ENCODE measurements at places on chromosomes 7 and 10.

- no peak for DNase-seq
Measured at GRCh38 chr7:124085179-124085578, 52.3 kb upstream of the TMEM229A start.

DNA sequence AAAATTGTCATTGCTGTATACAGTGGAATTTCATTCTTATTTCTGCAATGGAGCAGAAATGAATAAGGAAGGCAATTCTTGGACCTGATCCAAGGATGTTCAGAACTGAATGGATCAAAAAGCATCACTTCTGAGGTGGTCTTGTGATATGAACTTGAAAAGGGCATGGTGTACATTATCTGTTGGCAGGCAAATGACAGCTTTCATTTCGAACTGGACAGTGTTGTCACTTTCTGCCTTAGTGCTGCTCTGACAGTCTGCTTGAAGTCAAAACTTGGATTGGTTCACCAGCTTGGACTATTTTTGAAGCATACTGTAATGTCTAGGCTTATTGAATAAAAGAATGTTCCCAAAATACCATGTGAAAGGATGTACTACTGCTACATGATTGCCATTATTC lies 52.0 kb downstream of the VCL start:
- no peak for DNase-seq

GRCh38 chr10:93272884-93273675 lies 199.4 kb downstream of the CYP26A1 start:
- no peak for DNase-seq

GRCh38 chr10:88385601-88386203 lies 197.4 kb downstream of the RNLS start:
- peak; percentile 19 for DNase-seq

- DNase-seq = no peak
Measured at GRCh38 chr10:42960991-42961795, 115.7 kb upstream of the RET start.

DNA sequence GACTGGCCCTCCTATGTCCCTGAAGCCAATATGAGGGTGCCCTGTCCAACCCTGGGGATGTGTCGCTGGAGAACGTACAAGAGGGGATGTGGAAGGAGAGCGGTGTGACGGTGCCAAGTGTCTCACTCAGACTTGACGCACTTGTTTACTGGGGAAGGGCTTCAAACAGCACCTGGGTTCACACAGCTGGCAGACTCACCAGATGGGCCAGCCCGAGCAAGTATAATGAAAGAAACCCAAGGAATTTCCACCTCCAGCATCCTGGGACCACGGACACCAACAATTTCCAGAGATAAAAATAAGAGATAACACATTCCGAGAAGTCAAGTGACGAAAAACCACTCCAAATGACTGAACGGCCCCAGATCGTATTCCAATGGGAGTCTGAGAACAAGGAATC lies 5.3 kb downstream of the ATP5MF start:
- no peak for DNase-seq

GRCh38 chr7:54565432-54565831 lies 23.3 kb downstream of the VSTM2A start:
- no peak for DNase-seq

GRCh38 chr10:109963439-109963838 lies 40.1 kb upstream of the XPNPEP1 start:
- no peak for DNase-seq

- DNase-seq = no peak
Measured at GRCh38 chr10:70791386-70792039, 6.3 kb upstream of the TBATA start.

GRCh38 chr10:118332948-118333710 lies 9.0 kb downstream of the FAM204A start:
- no peak for DNase-seq

DNA sequence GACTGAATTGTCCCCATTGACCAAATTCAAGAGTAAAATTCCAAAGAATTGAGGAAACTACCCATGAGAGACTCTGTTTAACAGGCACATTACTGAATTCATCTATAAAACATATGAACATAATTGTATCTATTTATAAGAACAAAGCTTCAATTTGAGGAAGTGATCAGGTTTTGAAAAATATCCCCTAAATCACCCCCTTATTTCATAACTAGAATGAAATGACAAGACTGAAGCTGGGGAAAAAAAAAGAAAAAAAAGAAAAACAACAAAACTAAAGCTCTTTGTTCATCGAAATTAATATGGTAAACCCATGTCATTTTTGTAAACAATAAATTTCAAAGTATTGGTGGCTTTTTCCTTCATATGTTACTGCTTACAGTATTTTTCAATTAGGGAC lies 184.9 kb upstream of the SEMA3A start:
- no peak for DNase-seq

DNA sequence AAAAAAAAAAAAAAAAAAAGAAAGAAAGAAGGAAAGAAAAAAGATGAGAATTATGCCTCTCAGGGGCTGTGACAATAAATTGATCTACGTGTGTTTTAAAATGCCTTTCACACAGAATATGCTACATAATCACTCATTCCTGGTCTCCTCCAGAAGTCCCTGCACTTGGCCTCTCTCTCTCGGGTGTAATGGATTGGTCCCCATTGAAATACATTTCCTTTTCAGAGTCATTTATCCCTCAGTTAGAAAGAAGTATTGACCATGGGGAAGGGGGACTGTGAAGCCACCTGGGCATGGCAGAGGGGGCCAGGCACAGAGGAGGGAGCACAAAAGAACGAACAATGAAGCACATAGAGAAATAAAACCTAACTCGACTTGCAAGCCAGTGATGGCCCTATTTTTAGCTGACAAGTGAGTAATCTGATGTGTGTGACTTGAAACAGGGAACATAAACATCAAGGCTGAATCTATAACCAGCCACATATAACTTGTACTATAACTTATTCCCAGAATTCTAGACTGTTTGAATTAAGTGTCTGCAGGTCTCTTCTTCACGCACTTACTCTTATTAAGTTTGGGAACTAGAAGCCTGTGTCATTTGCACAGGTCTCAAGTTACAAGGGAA lies 490.8 kb downstream of the KCNMA1 start:
- no peak for DNase-seq

- DNase-seq = no peak
Measured at GRCh38 chr7:107993891-107994291, 9.1 kb downstream of the LAMB1 start.

DNA sequence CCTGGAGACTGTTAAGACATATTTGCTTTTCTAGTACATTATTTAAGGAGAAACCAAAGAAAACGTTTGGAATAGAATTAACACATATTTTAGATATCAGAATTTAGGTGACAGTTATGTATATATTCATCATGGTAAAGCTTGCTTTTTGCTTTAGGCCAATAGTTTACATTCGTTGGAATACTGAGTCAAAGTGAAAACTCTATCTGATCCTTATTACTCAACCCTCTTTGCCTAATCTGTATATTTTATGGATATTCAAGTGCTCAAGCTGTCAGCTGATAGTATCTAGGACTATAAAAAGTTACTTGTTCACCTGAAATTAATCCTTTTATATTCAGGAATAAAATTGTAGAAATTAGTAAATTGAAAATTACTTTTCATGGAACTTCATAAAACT lies 61.1 kb downstream of the VPS50 start:
- no peak for DNase-seq

DNA sequence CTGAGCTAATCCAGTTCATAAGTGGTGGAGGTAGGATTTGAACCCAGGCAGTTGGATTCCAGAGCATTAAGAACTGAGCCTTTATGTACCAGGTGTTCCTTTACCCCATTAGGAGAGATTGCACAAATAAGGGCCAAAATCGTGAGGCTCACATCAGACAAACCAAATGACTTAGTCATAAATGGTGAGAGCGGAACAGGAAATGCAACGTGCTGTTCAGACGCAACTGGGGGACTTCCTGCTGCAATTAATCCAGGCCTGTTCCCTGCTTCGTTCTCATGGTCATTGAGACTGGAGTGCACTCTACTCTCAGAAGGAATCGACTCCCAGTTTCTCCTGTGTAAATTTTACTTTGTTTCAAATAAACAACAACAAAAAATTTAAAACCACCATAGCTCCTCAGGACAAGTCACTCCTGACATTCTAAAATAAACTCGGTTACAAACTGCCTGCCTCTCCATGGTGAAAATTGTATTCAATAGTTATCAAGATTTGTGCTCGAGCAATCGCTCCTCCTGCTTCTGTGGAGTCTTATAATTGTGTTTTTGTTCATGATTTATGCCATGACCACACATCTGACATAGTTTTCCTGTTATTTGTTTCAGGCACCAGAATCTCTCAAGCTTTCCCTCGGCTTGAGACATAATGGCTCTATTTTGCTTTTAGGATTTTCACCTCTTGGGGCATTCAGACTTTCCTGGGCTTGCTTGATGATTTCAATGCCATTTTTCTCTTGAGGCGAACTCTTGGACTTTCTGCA lies 115.3 kb upstream of the BMPER start:
- no peak for DNase-seq

DNA sequence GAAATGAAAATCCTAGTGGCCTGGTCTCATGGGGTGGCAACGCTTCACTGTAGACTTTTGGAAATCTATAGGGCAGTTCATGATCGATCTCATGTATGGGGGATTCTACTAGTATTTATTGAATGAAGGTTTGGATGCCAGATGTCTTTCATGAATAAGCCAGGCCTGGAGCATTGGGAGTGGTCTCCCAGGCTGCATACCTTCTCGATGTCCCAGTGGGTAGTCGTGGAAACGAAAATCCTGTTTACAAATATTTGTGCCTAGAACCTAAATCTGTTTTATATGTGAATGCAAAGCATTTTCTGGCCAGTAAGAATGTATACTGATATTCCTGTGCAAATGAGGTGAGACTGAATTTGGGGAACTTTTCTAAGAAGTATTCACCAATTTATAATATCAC lies 105.0 kb upstream of the C1QL3 start:
- no peak for DNase-seq

All from activated CD4-positive, CD25-positive, alpha-beta regulatory T cell (primary cell).